ENCODE measurements at places on chromosomes 16 and 17.

DNA sequence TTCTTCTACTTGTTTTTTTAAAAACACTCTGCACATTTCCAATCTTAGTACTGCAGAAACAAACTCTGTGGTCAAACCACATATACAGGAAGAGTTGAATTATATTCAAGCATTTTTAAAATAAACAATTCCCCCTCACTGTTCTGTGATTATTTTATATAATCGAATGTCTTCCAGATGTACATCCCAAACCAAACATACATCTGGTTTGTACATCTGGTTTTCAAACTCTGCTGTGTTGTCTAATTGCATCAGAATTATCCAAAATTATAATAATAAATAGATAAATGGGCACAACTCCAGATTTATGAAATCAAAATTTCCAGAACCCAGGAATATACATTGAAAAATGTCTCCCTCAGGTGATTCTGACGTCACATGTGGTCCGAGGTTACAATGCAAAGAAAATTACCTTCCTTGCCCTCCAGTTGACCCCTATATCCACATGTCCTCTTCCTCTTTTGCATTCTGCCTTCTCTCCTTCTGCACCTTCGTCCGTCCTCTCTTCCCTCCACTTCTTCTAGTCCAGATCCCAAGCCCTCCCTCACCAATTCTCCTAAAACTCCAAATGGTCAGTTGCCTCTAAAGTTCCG is 13.3 kb upstream of the CCDC144A start:
- no peak for DNase-seq

GRCh38 chr16:11797957-11798299 is 870 bp upstream of the ZC3H7A start:
- DNase-seq: no peak

GRCh38 chr16:11575223-11575589 is 11.5 kb downstream of the LITAF start:
- no peak for DNase-seq

DNA sequence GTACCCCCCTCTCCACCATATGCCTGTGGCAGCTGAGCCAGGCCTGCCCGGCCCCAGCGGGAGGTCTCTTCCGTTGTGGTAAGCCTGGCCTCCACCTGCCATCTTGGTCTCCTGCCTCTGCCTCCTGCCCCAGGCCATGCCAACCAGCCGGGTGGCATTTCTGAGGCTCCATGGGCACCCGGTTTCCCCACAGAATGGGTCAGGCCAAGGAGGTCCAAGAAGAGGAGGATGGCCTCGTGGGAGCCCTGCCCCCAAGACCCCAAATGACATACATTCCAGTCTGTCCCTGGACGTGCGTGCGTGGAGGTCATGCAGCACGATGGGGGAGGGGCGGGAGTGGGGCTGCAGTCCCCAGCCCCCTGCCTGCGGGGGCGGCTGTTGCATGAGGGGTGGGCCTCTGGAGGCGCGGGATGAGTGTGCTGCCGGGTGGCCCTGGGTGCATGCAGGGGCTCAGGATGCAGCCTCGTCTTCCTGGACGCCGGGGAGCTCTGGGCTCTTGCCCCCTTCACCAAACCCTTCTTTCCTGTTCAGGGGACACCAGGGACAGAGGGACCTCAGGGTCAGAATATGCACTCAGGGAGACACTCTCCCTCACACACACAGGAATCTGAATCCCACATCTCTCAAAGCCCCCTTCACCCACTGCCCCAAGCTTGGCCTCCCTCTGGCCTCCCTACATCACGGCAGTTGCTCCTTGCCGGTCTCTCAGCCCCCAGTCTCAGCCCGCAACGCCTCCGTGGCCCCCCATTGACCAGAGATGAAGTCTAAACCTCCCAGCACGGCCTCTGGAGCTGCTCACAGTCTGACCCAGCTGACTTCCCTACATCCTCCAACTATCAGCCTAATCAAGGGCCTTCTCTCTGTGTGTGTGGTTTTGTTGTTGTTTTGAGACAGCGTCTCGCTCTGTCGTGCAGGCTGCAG is 16.0 kb upstream of the NCBP3 start:
- DNase-seq: no peak

DNA sequence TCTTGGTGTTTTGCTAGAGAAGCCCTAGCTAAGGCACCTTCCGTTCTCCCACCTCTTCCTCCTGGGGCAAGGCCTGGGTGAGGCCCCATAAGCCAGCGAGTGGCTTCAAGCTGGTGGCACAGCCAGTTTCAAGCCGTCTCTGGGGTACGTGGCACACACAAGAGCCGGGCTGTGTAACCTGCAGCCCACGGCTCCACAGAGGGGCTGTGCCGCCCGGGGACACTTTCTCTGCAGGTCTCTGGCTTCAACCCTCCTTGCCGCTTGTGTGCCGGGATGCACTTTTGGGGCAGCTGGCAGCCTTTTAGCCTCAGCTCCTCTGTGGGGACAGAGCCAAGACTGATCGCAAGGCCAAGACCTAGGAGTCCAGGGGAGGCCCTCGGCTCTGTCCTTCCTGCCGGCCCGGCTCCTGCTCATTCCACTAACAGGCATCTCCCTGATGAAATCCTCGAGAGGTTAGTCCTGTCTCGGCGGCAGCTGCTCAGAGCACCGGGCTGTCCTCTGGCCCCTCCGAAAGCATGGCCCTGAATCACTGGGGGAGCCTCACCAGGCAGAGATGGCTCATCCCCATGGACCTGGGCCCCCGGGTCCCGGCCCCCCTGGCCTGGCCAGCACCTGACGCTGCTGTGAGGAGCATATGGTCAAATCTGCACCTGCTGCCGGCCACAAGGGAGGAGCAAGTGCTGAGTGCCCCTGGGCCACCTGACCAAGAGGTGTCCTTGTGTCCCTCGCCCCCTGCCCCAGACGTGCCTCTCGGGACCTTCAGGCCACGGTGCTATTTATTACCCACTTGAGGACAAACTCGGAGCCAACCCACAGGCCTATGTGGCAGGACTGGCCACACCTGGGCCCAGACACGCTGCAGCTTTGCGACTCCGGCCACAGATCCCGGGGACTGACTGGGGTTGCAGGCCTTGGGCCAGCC is 98.5 kb downstream of the METRNL start:
- DNase-seq: no peak

DNA sequence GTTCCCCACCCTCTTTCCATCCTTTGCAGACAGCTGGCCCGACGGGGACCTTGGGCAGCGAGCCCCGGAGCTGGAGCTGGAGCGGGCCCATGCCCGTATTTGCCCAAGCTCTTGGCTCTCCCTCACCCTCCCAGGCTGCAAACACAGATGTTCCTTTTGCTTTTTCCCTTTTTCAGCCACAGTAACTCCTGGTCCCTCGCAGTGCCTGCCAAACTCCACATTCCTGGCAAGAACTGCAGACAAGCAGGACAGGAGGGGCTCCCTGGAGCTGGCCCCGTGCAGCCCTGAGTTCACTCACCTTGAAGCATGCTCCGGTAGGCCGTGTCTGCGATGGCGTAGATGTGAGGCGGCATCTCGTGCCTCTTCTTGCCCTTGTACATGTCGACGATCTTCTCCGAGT is 33.9 kb downstream of the MYH11 start:
- DNase-seq: no peak

DNA sequence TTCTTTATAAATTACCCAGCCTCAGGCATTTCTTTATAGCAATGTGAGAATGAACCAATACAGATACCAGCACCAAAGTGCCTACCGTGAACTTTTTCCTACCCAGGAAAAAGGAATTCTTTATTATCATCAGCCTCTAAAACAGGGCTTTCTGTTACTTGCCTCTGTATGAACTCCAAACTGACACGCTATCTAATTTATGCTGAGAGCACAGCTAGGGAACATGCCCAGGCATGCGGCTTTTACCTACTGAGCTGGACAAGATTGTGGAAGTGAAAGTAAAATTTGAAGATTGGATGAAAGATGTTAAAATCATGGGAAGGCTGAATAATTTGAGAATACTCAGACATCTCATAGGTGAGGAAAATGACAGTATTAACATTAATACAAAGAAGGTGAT is 24.4 kb upstream of the ADCY9 start:
- no peak for DNase-seq

- no peak for DNase-seq
Observed at GRCh38 chr17:72699545-72699944, 392.9 kb downstream of the SLC39A11 start.

DNA sequence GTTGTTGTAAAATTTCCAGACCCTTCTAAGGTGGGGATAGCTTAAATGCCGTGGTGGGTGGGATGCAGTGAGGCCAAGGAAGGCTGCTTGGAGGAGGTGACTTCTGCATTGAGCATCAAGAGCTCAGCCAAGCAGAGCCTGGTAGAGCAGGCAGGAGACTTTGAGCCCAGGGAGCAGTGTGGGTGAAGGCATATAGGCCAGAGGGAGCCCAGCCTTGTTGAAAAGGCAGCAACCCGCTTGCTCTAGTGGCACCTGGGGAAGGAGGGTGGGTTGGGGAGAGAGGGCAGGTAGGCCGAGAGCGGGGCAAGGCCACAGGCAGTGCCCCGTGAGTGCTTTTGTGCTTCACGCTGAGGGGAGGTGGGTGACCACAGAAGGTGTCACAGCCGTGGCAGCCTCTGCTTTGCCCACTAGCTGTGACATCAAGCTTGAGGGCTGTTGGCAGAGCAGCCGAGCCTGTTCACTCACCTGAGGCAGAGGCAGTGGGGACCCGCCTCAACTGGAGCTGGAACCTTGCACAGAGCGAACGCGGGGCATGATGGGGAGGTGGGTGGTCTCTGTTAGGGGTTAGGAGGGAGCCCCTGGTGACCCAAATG is 56.1 kb downstream of the IRF8 start:
- DNase-seq: no peak

- no peak for DNase-seq
Observed at GRCh38 chr16:89277049-89277448, 59.5 kb downstream of the ZNF778 start.

All from activated naive CD8-positive, alpha-beta T cell treated with anti-CD3 and anti-CD28 coated beads for 36 hours (primary cell).